ENCODE measurements at places on chromosomes 16 and 17. TPM values are rescaled to one million over a fixed set of nuclear protein-coding genes. Genes with fewer than 3 reads are reported as not detected.

Gene CD79B
- not detected for total RNA-seq

Gene EVPLL
- not detected for total RNA-seq

Gene BCAR1
- 17.8 TPM for total RNA-seq

GRCh38 chr16:67531247-67531646 lies 2.6 kb downstream of the RIPOR1 start:
- DNase-seq: no peak
- H3K4me1 ChIP-seq: peaks cover 15% of the 10 kb centered on the region
- 0 out of 2 replicates have a peak, but pooled peaks cover 2% of the 10 kb centered on the region for H3K36me3 ChIP-seq
- H3K4me3 ChIP-seq: no peak overlapping the region

- no peaks in the 10 kb centered on the region for H3K36me3 ChIP-seq
- H3K27me3 ChIP-seq: no peaks in the 10 kb centered on the region
- no peak overlapping the region for H3K4me3 ChIP-seq
- H3K4me1 ChIP-seq: peaks cover 11% of the 10 kb centered on the region
- peak; percentile 84 for DNase-seq
Observed at GRCh38 chr16:12260647-12261262, 284.2 kb downstream of the SNX29 start.

Data from IMR-90 (cell line).